ENCODE measurements at places on chromosomes 6 and 20.

DNA sequence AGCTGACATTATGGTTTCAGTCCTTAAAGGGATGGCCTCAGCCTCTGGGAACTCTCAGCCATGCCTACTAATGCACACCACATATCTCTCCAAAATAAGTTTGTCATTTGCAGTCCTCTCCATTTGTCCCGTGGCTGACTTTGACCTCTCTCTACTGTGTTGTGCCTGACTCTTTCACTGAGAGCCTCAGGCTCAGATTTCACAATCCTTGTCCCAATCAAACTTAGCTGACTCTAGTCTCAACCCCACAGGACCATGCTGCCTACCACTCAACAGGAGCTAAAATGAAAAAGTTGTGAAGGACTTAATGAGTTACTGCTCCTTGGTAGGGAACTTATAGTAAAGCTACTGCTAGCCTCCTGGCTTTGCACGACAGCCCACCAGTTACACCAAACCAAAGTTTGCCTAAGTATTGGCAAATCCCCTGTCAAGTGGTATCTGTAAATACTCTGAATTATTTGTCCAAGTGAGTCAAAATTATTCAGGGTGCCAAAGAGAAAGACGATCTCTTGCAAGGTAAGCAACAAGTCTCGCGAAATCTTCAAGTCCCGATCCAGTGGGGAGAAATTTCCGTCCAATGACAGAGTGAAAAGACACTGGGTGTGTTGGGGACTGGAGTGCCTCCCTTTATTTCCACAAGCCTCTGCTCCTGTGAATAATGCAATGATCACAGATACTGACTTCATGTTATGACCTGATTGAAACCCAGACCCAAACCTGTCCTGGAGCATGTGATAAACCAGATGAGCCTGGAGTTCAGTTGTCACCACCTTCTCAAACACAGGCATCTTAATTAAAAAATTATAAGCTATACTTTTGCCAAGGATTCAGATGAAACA, 124.4 kb upstream of the FOXQ1 start:
- no peak for DNase-seq

GRCh38 chr20:31679357-31680285, 41.9 kb downstream of the COX4I2 start:
- no peak for DNase-seq

GRCh38 chr6:23177806-23178205, 608.4 kb downstream of the HDGFL1 start:
- DNase-seq: no peak

GRCh38 chr20:46936415-46937156, 41.9 kb downstream of the EYA2 start:
- no peak for DNase-seq

- DNase-seq: no peak
These were observed 210.1 kb upstream of the FUT9 start for GRCh38 chr6:95805699-95806098.

- no peak for DNase-seq
These were observed 33.7 kb downstream of the SPTLC3 start for GRCh38 chr20:13042458-13042794.

DNA sequence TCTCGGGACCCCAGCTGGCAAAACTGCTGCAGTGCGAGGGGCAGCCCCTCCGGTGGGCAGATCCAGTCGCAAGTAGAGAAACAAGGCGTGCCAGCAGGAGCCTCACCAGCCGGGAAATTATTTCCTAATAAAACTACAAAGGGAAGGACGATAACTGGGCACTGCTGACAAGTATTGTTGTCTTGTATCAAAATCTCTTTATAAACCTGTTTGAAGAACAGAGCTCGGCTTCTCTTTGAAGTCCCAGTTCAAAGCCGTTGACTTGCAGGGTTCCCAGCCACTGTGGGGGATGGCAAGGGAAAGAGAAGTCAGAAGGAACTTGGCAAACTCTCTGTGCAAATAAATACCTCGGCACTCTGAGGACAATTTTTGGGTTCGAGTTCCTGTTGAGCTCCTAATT, 504.5 kb downstream of the CD83 start:
- no peak for DNase-seq
